ENCODE measurements at places on chromosomes 5 and 9. TPM values are rescaled to one million over a fixed set of nuclear protein-coding genes. Genes with fewer than 3 reads are reported as not detected.

The HAVCR1 gene
- 0.23 TPM for polyA plus RNA-seq

The TCF7 gene
- 16.0 TPM for polyA plus RNA-seq

The RASEF gene
- 8.7 TPM for polyA plus RNA-seq

The PDLIM4 gene
- 8.5 TPM for polyA plus RNA-seq

The GDF9 gene
- polyA plus RNA-seq: 1.6 TPM

The HMCN2 gene
- 0.43 TPM for polyA plus RNA-seq

The MACROH2A1 gene
- 235 TPM for polyA plus RNA-seq

GRCh38 chr9:127177665-127178265 lies 55.3 kb upstream of the ANGPTL2 start:
- no peak for DNase-seq

DNA sequence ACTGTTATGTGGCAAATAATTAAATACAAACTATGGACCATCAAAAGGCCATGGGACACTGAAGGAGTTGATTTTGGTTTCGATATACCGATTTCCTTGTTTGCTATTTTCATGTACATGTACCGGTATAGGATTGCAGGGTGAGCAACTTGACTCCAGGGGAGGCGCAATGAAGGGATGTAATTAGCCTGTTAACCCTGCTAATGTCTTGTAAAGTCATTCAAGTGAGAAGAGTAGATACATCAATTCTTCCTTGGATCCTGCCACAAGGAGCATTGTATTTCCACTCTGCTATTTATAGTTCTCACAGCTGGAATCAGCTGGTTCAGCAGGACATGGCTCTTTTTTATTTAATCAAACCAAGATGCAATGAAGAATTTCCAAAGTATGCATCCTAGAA lies 102.0 kb downstream of the STK32A start:
- DNase-seq: no peak

GRCh38 chr5:179275381-179275878 lies 69.8 kb downstream of the ADAMTS2 start:
- no peak for DNase-seq

GRCh38 chr5:95374061-95374460 lies 17.1 kb upstream of the FAM81B start:
- DNase-seq: peak; percentile 5

GRCh38 chr5:170720984-170721383 lies 62.5 kb upstream of the GABRP start:
- DNase-seq: no peak

- DNase-seq: no peak
These were observed 577.6 kb downstream of the CSNK1G3 start for GRCh38 chr5:124089578-124089977.

DNA sequence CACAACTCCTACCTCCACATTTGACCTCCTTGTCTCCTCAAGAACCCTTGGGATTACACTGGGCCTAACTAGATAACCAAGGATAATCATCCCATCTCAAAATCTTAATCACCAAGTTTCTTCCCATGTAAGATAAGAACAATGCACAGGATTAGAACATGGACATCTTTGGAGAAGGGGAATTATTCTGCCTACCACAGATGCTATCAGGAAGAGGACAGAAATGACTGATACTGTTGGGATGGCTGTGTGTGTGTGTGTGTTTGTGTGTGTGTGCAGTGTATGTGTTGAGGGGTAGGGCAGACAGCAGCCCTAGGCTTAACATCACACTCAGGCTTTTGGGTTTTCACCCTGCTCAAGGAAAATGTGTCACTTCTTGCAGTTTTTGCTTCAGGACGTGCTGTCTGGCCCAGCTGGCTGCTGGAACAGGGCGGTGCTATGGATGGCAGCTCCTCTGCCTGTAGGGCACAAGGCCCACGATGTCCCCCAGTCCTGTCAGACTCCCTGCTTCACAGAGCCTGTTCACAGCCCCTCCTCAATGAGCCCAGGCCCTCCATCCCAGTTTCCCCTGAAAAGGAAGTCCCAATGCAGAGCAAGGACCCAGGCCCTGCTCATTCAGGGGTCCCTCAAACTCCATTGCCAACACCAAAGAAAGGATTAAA lies 7.7 kb downstream of the CA9 start:
- no peak for DNase-seq

Data from left lung (tissue), 14 donors.